Stimulated activated CD4-positive, alpha-beta T cell treated with anti-CD3 and anti-CD28 coated beads, TNF-alpha, amount 100 ng/mL, for 4 hours (primary cell): ENCODE measurements at places on chromosomes 12 and 14.

DNA sequence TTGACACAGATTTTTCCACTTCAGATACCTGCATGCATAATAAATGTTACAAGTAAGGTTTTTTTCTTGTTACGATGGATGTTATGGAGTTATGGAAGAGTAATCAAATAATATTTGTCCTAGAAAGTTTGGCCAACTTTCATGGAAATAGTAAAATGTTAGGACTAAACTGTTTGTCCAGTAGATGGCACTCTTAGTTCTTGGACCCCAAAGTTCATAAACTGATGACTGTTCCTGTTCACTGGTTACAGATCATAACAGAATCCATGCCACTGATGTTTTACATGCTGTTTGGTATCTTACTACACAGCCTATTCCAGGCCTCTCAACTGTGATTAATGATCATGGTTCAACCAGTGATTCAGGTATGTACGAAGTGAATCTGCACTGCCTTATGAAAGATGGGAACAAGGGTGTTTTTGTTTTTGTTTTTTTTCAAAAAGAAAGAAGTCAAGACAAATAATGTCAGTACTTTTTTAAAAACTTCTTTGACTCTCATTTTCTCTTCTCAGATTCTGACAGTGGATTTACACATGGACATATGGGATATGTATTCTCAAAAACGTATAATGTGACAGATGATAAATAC, 48.8 kb upstream of the SLCO1C1 start:
- no peak for DNase-seq

DNA sequence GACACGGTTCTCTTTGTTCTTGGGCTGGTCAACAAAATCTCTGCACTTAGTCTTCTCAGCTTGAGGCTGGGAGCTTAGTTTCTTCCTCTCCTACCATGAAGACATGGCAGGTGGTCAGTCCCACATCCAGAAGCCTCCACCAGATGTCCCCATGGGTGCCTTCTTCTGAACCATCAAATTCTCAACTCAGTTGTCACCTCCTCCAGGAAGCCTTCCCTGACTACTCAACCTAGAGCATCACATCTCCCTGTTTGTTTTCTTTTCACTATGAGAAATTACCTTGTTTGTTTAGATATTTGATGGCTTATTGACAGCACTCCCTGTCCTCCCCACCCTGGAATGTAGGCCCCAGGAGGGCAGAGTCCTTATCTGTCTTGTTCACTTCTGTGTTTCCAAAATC, 84.4 kb downstream of the TBX5 start:
- no peak for DNase-seq

GRCh38 chr12:80909370-80909769, 28.4 kb downstream of the LIN7A start:
- no peak for DNase-seq

GRCh38 chr14:37253905-37254304, 56.2 kb downstream of the MIPOL1 start:
- no peak for DNase-seq

DNA sequence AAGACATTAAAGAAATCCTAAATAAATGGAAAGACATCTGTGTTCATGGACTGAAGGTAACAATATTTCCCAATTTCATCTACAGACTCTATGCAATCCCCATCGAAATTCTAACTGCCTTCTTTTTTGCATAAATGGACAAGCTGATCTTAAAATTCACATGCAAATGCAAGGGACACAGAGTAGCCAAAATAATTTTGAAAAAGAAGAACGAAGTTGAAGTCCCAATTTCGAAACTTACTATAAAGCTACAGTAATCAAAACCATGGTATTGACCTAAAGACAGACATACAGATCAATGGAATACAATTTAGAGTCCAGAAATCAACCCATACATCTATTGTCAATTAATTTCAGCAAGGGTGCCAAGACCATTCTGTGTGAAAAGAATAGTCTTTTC, 16.4 kb upstream of the CD27 start:
- DNase-seq = no peak

DNA sequence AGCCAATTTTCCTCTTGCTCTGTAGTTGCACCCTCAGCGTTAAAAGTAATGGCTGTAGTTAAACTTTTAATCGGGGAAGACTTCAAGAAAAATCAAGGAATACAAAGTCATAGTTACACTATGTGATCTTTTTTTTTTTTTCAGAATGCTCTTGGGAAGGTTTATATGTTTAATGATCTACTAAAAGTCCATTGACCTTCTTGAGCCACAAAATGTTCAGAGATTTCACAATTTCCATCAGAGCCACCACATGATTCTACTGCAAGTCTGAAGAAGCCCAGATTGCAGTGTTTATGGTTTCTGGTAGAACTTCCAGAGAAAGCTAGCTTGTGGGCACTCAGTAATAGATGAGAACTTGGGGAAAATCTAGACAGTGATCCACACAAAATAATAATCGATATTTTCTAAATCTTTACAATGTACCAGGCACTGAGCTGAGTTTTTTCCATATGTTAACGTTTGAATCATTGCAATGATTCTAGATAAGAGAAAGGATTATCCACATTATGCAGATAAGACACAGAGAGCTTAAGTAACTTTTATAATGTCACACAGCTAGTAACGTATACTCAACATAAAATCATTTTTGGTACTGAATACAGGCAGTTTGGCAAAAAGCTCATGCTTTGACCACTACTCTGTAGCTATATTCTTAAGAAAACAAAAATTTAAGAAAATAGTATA, 38.3 kb downstream of the GYS2 start:
- DNase-seq = no peak

GRCh38 chr14:38197784-38198335, 9.8 kb upstream of the SSTR1 start:
- DNase-seq = no peak

DNA sequence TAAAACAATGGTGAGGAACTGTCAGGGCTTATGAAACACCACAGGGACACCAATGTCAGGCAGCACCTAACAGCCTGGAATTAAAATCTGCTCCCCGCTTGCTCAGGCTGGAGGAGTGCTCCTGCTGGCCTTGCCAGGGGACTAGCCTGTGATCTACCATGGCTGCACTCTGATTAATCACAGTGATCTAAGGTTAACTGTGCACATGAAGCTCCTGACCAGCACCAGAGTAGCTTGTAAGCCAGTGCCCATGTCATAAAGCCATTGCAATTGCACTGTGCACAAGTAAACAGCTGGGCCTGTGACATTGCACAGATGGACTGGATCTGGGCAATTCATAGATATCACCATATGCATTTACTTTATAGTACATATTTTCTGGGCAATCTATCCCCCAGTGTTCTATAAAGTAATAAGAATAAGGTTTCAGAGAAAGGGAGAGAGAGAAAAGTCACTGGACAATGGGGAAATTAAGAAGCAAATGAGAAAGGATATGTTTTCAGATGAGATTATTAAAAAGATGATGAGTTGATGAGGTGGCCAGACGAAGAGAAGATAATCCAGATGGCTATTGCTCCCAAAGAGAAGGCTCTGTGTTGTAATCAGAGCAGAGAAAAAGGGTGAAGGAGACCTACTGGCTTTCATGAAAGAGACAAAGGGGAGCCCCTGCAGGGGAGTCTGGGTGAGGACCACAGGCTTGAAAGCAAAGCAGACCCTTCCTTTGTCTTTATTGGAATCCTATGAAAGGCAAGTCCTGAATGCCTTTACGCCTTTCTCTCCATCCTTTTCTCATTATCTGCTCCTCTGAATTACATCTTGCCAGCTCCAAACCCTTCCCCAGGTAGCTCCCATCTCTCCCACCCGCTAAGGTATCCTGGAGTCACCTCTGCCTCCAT, 145.8 kb downstream of the SLC38A6 start:
- no peak for DNase-seq

GRCh38 chr14:57735276-57735675, 130.6 kb downstream of the SLC35F4 start:
- DNase-seq = no peak

DNA sequence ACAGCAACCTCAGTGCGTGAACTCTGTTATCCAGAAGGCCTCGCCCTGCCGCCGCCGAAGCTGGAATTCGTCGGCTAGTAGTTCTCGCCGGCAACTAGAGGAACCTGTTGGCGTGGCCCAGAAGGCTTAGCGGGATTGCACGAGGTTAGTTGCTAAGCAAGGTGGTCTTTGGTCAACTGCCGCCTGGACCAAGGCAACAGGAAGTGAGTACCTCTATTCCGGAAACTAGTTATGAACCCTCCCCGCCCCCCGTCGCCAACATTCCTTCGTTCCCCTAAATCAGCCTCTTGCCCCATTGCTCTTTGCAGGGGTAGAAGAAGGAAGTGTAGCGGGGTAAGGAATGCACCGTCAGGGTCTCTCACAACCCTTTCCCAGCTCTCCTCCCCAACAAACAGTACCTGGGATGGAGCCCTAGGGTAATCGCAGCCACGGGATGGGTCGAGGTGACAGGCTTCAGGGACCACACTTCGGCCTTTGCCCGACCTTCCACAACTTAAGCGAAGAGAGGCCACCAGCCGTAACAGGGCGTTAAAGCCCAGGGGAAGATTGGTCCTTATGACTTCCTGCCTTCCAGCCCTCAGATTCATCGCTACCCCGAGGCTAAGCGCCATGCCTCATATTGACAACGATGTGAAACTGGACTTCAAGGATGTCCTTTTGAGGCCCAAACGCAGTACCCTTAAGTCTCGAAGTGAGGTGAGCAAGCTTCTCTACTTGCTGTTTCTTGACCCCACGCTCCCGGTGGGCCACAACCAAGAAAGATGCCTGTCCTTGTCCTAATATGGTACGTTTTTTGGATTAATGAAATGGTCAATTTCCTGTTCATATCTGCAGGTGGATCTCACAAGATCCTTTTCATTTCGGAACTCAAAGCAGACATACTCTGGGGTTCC, at the start of gene GMPR2:
Gene GMPR2 (plus strand): TSS at position 285 of the 893 bp plus-strand sequence. CDS start 325 bp downstream, at position 610.
- no peak for DNase-seq

DNA sequence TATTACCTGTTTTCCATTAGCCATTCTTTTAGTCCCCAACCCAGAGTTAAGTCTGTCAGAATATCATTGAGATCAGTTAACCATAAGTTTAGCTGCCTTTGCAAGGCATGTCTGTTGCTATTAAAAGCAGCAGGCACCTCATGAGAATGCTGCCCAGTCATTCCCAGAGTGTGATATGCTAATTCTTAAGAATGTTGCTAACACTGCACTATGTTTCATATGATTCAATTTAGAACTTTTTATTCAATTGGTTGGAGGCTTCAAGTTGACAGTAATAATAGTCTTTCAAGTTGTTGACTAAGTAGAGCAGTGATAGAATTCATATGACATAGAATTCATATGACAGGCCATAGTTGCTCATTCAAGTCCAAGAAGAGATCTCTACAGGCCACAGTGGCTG, 292.3 kb downstream of the FUT8 start:
- DNase-seq = no peak

DNA sequence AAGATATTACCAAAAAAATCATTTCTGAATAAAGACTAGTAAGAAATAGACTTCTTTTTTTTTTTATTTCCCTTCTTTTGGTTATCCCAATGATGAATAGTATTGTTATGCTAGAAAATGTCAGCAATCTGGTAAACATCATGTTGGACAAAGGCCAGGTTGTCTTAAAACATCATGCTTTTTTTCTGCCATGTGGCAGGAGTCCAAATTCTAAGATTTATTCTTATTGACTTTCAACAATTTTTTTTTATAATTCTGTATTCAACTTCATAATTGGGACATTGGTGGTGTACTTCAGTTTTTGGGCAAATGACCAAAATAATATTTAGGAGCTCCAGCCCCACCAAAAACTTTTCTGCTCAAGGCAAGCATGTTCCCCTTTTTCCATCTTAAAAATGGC, 10.5 kb downstream of the DCN start:
- DNase-seq = no peak

GRCh38 chr12:12461923-12462315, 100.7 kb downstream of the DUSP16 start:
- no peak for DNase-seq

DNA sequence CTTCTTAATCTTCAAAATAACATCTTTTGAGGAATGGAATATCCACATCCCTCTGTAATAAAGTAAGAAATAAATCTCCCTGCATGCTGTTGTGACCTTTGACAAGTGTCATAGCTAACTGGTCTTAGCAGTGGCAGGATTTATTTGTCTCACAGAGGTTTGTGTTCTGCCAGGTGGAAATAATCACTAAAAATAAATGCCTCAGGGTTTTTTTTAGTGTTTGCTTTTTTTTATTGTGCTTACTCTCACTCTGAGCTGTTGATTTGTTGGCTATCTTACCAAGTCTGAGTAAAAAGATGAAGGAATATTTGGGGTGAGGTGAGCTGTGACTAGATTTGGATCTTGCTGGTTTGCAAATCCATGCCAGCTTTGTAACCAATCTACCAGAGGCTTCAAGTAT, 285.4 kb downstream of the ALG10B start:
- no peak for DNase-seq

DNA sequence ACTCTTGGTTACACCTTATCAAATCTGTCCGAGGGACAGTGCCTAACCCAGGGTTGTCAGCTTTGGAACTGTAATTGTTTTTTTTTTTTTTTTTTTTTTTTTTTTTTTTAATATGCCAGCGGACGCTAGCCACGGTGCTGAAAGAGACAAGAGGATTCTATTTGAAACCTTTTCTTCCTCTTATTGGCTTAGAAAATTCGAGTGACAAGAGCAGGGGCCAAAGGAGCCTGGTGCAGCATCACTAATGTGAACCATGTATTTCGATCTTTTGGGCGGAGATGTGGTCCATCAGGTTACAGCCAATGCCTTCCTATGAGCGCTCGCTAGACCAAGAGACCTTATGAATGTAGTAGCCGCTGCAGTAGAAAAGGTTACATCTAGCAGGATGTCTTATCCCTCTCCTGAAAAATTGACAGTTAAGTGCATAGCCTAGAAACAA, 922 bp downstream of the PTPRR start:
- DNase-seq = no peak

DNA sequence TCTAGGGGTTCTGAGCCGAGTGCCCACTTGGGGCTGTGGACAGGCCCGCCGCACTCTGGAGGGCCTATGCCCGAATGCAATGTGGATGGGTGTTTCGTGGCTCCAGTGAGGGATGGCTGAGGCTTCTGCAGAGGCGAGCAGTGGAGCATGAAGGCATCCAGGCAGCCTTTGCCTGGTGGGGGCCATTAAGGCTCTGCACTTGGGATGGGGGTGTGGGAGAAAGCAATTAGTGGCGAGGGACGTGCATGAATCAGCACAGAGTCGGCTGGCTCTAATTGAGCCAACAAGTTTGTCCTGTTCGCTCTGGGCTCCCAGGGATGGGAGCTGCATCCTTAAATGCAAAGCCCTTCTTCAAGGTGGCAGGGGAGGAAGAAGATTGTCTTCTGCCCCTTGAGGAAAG, 346.9 kb upstream of the FKBP4 start:
- DNase-seq = no peak

DNA sequence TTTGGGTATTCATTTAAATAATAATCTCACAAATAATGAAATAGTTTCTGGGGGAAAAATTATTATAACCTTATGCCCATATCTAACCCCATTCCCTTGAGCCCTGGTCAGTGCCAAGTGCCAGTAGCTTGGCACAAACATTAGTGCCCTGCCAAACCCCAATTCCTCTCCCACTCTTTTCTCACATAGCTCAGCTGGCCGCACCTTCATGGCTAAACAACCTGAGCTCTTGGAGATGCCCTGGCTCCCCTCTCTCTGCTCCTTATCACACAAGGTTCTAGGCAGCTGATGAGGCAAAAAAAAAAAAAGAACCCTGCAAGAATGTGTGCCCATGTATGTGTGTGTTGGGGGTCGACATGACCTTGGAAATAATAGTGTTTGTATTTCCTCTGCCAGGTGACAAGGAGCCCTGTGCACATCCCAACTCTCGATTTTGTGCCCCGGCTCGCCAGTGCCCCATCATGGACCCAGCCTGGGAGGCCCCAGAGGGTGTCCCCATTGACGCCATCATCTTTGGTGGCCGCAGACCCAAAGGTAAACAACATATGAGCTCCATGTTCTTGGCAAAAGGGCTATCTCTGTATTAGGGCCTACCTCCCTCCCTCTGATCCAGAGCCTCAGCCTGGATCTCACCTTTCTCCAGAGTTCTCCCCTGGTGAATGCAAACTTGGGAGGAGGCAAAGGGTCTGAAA, 8.4 kb downstream of the PCK2 start:
- DNase-seq = no peak
